ENCODE measurements at places on chromosomes 1 and 21. TPM values are rescaled to one million over a fixed set of nuclear protein-coding genes. Genes with fewer than 3 reads are reported as not detected.

The GSTM1 gene
- total RNA-seq = 12.2 TPM

The FBLIM1 gene
- total RNA-seq = 466 TPM

The LCE5A gene
- not detected for total RNA-seq

The ATF3 gene
- 1.4 TPM for total RNA-seq

The CACNA1S gene
- not detected for total RNA-seq

The MARK1 gene
- 2.8 TPM for total RNA-seq

The METTL25B gene
- total RNA-seq = 10.0 TPM

The ASAP3 gene
- total RNA-seq = 9.7 TPM

The GJC2 gene
- total RNA-seq = 0.57 TPM

The TLR5 gene
- total RNA-seq = 0.27 TPM

The DYNLT5 gene
- 0.27 TPM for total RNA-seq

The GPR52 gene
- total RNA-seq = 2.9 TPM

The C1QTNF12 gene
- 1.1 TPM for total RNA-seq

The AGBL4 gene
- total RNA-seq = not detected

The MFAP2 gene
- 13.6 TPM for total RNA-seq

The RUNX3 gene
- not detected for total RNA-seq

The GJA9 gene
- total RNA-seq = not detected

The PRRX1 gene
- total RNA-seq = 4.4 TPM

The HJV gene
- total RNA-seq = not detected

The CFAP45 gene
- 1.1 TPM for total RNA-seq

The SPRR2G gene
- not detected for total RNA-seq

The IKBKE gene
- 15.2 TPM for total RNA-seq

The AGO1 gene
- total RNA-seq = 32.2 TPM

The ANGPTL1 gene
- not detected for total RNA-seq

The VANGL2 gene
- not detected for total RNA-seq

The FAM177B gene
- not detected for total RNA-seq

The BRDT gene
- not detected for total RNA-seq

The TPTE gene
- not detected for total RNA-seq

The TEDDM1 gene
- not detected for total RNA-seq

The SAMSN1 gene
- 3.6 TPM for total RNA-seq

The SSU72 gene
- total RNA-seq = 84.0 TPM

The ESRRG gene
- total RNA-seq = not detected

The TSACC gene
- 0.40 TPM for total RNA-seq

The LENEP gene
- 0.40 TPM for total RNA-seq

The VANGL1 gene
- total RNA-seq = 25.8 TPM

The PYHIN1 gene
- not detected for total RNA-seq

The ALDH9A1 gene
- 61.8 TPM for total RNA-seq

The C2CD2 gene
- 28.6 TPM for total RNA-seq

The PGLYRP3 gene
- not detected for total RNA-seq

The SYPL2 gene
- total RNA-seq = under 0.01 TPM

The CHRM3 gene
- total RNA-seq = 2.6 TPM

The OR2T8 gene
- total RNA-seq = not detected

The SPATA6 gene
- 6.2 TPM for total RNA-seq

The AVPR1B gene
- not detected for total RNA-seq

The CXADR gene
- 17.7 TPM for total RNA-seq

The RGS18 gene
- not detected for total RNA-seq
